ENCODE measurements at places on chromosomes 7 and 10.

DNA sequence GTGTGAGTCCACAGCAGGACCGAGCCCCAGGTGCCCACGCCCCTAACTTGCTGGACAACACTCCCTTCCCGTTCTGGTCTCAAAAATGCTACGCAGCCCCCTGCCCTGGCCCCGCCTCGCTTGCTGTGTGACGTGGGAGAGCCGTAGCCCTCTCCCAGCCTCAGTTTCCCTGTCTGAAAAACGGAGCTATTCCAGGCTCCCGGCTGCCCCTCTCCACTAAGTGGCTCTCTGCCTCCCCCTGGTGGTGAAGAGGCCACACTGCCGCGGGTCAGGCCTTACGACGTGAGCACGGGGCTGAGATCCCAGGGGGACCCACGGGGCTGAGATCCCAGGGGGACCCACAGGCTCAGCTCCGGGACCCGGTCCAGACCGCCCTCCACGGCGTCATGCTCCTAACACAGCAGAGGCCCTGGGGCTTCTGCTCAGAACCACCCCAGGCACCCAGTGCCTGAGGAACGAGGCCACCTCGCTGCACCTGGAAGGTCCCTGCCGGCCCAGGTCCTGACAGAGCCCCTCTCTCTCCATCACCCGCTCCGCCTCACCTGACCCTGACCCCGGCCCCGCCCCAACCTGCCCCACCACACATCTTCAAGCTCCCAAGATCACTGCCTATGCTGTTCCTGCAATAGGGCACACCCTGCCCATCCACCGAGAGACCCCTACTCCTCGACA is 26.7 kb downstream of the MICALL2 start:
- peak; percentile 77 for DNase-seq

DNA sequence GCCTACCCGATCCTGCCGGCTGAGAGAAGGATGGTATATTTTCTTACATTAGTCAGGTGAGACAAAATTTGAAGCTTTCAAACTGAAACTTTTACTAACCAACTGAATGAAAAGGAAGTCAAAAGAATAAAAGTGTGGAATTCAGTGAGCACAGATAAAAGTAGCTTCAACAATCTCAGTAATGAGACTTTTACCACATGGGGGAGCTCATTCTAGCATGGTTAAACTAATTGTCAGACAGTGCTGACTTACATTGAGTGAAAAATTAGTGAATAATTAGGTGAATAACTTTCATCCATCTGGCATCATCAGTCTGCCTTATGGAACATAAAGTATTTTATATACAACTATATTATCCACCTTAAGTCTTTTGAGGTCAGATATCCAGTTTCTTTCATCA is 8.4 kb downstream of the FAM237B start:
- DNase-seq, result no peak

GRCh38 chr10:70804421-70804808 is 11.3 kb upstream of the SGPL1 start:
- no peak for DNase-seq

DNA sequence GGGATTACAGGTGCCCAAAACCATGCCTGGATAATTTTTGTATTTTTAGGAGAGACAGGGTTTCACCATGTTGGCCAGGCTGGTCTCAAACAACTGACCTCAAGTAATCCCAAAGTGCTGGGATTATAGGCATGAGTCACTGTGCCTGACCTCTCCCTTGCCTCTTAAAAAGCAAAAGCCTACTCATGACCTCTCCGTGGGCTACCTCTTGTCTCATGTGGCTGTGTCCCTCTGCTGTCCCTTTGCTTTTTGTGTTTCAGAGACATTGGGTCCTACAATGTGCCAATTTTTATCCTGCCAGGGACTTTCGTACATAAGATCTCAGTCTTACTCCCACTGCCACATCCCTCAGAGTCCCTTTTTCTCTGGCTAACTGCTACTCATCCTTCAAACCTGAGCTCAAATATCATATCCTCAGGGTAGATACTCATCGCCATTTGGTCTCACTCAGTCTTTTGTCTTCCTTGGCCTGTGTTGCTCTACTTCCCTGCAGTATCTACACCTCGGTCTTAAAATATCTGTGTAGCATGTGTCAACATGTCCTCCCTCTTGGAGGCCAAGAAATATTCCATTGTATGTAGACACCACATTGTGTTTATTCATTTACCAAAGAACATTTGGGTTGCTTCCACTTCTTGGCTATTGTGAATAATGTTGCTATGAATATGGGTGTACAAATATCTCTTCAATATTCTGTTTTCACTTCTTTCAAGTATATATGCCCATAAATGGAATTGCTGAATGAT is 465.0 kb upstream of the KLF6 start:
- no peak for DNase-seq

- DNase-seq, result no peak
Observed at GRCh38 chr7:31302356-31302755, 38.2 kb downstream of the NEUROD6 start.

DNA sequence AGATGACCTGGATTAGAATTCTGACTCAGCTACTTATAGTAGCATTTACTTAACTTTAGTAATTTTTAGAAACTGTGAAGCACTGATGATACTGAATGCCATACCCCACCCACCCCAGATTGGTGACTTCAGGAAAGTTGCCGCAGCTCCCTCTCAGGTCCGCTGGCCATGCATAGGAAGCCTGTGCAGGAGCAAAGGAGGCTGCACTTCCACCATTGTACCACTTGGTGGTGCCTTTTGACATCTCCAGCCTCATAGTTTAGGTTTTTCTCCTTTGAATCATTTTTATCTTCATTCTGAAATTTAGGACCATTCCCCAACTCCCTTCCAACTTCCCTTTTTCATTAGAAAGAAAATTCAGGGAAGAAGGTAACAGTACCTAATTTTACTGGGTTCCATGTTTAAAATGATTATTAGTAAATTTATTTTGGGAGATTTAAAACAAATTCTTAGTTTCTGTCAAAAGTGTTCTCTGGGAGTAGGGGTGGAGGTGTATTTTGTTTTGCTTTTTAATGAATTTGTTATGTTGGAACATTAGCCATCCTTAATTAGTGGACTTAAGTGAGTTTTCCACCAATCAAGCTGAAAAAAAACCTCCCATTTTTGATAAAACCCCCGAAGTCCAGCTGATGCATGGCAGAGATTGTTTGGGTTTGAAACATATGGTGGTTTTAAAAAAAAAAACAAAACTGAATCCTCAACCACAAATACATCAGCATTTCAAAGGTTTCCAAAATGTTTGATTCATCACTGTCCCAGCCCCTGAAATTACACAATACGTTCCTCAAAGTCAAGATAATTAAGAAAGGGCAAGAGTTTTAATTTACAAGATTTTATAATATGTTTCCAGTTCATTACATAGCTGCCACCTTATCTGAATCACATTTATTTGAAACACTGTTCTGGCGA is 109.6 kb downstream of the WNT2 start:
- DNase-seq, result peak; percentile 3

DNA sequence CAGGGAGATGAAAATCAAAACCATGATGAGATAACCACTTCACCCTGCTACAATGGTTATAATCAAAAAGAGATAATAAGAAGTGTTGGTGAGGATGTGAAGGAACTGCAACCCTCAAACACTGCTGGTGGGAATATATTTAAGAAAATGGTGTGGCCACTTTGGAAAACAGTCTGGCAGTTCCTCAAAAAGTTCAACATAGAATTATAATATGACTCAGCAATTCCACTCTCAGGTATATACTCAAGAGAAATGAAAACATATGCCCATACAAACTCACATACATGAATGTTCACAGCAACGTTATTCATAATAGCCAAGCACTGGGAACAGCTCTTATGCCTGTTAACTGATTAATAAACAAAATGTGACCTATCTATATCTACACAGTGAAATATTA is 104.8 kb downstream of the SLC25A13 start:
- no peak for DNase-seq

DNA sequence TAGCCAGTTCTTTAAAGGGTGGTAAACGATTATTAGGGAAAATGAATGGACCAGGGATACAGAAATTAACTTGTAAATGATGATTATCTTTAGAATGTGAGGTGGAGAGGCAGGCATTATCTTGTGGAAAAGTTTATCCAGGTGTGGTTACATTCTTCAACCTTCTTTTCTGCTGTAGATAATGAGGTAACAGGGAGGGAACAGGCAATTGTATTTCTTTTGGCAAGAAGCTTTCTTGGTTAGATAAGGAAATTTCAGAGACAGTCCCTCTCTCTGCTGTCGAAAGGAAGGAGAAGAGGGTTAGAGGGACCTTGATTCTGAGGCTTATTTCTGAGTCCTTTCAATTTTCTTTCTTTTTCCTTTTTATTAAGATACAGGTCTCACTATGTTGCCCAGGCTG is 32.1 kb downstream of the MRPL32 start:
- no peak for DNase-seq

GRCh38 chr7:66642932-66643331 is 14.3 kb downstream of the KCTD7 start:
- DNase-seq, result no peak

GRCh38 chr7:107742678-107743566 is 1.0 kb upstream of the CBLL1 start:
- DNase-seq, result no peak

- no peak for DNase-seq
Observed at GRCh38 chr10:119806334-119807130, 66.1 kb downstream of the MCMBP start.

- no peak for DNase-seq
Observed at GRCh38 chr7:116653646-116654045, 18.4 kb upstream of the MET start.

DNA sequence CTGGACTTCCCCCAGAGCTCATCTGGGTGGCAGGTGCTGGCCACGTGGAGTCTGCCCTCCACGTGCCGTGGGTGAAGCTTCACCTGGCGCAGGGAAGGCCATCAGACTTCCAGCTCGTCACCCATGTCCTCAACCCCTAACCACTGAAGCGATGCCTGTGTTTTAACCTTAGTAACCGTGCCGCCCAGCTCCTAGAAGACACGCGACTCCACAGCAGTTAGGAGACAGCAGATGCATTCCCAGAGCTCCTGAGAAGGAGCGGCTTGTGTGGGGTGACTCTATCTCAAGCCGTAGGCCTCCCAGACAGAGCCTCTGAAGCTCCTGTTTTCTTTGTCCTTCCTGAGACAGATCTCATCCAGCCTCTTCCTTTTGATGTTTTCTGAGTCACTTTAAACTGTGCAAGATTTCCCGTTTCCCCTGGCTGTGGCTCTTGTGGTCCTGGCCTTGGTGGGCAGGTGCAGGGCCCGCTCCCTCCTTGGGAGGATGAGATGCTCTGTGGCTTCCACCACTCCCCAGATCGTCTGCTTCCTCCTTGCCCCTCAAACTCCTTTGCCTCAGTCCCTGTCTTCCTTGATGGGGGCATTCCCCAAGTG is 41.4 kb upstream of the AP5Z1 start:
- no peak for DNase-seq

DNA sequence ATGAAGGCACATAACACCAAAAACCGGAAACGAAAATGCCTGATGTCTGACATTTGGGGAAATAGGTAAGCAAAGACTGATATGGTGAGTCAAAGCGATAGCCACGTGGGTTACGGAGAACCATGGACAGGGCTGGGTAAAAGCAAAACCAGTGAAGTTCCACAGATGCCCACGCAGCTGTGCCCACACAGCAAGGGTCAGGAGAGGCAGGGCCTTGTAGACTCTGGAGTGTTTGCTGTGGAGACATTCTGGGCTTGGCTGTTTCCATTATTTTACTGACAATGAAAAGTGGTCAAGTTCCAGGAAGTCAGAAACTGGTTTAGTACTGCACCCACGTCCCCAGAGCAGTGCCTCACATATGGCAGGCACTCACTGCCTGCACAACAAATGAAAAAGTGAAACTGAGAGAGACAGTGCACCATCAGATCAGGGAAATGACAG is 148.7 kb downstream of the ZMYND11 start:
- DNase-seq, result no peak

DNA sequence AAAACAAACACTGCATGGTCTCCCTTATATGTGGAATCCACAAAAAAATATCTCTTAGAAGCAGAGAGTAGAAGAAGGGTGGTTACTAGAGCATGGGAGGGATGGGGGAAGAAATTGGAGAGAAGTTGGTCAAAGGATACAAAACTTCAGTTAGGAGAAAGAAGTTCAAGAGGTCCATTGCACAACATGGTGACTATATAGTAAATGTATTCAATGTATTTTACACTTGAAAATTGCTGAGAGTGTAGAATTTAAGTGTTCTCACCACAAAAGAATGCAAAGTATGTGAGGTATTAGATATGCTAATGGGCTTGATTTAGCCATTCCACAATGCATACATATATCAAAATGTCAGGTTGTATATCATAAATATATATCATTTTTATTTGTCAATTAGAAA is 232.0 kb upstream of the CELF2 start:
- no peak for DNase-seq

All from activated CD4-positive, alpha-beta T cell treated with anti-CD3 and anti-CD28 coated beads, Interleukin-2, amount 50 U/mL, for 24 hours (primary cell).